K562 (cell line): ENCODE measurements at places on chromosomes 6 and 20.

DNA sequence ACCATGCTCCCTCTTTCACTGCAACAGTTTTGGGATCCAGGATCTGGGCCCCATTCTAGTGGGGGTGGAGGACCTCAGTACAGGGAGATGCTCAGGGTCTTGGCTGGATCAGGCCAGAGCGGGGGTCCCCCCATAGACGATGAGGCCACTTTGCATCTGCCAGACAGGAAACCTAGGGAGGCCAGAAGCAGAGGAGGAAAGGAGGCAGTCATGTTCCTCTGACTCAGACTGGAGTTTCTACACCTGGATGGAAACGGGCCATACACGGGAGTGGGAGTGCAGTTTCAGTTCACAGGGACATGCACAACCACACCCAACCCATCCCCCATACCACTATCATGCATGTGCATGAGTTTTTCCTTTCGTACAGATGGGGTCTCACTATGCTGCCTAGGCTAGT, 3.6 kb upstream of the EMILIN3 start:
- DNase-seq = no peak

DNA sequence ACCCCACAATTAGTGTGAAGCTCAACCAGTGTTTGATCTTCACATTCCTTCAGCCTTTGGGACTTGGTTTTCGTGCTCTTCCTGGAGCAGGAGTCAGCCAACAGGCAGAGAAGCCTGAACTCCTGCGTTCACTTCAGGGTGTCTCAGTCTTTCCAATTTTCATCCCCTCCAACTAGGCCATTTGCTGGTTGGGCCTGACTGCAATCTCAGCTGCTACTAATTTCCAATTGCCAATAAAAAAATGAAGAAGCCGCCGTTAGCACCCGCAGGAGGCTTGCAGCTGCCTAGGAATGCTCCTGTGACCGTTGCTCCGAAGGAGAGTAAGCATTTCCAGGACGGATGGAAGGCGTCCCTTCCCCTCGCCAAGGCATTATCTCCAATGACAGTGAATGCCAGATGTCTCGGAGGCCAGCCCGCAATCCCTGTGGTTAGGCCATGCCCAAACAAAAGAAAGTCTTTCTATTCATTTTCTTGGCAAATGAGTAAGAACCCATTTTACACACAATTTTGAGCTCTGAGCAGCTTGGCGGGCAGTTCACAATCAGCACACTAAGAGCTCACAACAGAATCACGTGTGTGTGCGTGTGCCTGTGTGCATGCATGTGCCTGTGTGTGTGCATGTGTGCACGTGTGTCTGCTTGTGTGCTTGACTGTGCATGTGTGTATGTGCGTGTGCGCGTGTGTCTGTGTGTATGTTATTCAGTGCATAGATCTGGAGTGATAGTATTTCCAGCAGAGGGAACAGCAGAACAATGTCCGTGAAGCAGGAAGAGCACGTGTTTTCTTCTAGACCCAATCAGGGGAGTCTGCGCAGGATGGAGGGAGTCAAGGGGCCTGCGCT, 301.2 kb downstream of the SMOC2 start:
- no peak for DNase-seq

DNA sequence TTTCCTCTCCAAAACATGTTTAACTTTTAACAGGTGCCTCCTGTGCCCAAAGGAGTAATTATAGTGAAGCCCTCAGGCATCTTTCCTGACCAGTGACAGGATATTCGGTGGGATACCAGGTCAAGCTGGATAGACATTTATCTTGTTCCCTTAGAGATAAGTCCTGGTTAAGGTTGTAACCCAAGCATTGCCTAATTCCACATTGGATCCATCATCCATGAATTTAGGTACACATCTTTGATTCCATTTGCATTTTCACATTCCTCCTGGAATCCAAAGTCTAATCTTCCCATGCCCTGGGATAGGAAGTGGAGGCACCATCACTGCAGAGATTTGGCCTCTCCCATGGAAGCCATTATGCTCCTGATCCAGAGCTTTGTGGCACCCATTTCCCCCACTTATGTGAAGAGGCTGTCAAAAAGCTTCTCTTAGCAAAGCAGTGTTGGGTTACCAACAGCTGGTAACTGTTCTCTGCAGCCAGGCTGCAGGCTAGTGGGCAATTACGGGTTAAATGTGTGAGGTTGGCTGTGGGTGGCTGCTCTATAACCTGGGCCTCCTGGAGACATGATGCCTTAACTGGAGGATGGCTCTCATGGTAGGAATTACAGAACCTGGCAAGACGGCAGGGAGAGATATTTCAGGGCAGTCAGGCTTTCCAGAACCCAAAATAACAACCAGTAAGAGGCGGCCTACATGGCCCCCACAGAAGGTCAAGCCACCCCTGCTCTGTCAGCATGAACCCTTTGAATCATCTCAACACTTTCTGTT, 96.9 kb upstream of the VGLL2 start:
- DNase-seq = no peak

DNA sequence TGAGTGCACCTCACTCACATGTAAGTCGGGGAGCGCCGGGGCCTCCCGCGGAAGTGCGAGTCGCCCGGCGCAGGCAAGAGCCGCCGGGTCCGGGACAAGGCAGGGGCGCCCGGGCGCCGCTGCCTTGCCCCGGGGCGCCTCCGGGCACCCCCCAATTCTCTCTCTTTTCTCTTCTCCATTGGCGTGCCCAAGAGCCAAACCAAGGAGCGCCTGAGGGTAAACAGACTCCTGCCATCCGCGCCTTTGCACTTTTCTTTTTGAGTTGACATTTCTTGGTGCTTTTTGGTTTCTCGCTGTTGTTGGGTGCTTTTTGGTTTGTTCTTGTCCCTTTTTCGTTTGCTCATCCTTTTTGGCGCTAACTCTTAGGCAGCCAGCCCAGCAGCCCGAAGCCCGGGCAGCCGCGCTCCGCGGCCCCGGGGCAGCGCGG, 36.8 kb downstream of the GNAS start:
- no peak for DNase-seq

GRCh38 chr6:71383476-71383875, 94.9 kb downstream of the OGFRL1 start:
- no peak for DNase-seq

DNA sequence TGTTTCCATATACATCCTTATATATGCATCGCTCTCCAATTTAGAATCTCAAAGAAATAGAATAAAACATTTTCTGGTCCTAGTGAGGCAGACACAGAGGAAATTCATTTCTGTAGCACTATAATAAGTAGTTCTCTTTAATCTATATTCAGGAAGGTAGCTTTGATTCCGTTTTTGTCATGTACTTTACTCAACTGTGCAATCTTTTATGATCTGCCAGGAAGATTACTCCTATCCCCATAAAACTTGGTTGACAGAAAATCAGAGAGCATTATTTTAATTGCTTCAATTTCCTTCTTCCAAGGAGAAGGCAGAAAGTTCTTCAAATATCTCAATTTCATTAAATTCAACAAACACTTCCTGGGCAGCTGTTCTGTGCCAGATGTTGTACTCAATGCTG, 10.6 kb upstream of the CLIC5 start:
- no peak for DNase-seq

DNA sequence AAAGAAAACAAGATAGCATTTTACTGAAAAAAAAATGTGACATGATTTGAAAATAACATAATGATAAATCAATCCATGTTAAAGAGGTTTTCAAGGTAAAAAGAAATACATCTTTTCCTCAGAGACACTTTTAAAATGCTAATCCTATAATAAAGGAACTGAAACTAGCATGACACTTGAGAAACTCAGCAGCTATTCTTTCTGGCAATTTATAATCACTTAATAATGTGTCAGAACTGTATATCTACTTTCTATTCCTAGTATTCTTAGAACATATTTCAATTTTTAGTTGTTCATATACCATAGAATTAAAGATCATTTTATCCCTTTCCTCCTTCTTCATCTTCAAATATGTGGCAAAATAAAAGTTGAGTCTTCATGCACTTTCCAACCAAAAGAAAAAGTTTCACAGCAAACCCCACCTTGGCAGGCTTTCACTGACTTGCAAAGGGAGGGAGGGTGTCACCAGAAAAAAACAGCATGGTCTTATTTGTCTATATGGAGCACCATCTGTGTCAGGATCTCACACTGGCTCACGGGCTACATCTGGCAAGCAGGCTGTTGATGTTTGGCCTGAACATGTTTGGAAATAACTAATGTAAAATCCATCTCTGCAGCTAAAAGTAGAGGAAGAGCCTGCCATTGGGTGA, 48.5 kb downstream of the FHL5 start:
- DNase-seq = no peak

GRCh38 chr6:109182578-109182977, 87.3 kb downstream of the CEP57L1 start:
- no peak for DNase-seq
